ENCODE measurements at places on chromosomes 4 and X.

DNA sequence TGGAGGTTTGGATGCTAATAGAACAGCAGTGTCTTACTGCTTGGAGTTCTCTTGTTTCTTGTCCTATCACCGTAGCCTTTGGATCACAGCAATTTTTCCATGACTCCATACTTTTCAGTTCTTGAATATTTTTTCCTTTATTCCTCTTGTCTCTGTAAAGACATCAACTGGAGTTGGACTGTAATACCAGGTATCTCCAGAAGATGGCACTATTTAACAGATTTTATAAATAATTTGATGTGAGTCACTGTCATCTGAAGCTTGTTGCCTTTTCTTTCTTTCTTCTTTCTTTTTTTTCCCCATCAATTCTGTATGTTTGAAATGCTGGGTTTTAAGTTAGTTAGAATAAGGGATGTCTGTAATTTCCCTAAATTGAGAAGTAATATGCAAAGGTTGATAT, 24.1 kb downstream of the HPRT1 start:
- peak; percentile 2 for DNase-seq

- DNase-seq = no peak
Observed at GRCh38 chr4:10348241-10348640, 109.0 kb downstream of the ZNF518B start.

DNA sequence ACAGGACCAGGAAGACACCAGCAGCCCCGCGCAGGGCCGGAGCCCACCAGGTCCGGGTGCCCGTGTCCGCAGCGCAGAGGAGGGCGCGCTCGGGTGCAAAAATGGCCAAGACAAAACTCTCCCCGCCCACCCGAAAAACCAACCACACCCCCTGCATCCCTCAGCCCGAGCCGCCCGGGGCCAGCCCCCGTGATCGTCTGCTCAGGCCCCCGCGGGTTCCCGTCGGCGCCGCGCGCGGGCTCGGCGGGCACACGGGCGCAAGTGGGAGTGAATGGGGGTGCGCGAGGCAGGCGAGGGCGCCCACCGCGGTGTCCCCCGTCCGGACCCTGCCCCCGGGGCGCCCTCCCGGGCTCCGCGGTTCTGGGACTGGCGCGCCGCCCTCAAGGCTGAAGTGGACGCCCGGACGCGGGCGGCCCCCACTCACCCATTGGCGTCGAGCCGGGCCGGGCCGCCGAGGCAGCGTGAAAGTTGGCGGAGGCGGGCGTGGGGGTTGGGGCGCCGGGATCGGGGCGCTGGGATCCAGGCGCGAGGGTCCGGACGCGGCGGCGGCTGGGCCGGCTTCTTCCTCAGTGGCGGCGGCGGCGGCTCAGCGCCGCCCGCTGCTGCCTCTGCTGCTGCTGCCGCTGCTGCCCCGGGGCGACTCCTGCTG, 393 bp downstream of the SH3KBP1 start:
- no peak for DNase-seq

DNA sequence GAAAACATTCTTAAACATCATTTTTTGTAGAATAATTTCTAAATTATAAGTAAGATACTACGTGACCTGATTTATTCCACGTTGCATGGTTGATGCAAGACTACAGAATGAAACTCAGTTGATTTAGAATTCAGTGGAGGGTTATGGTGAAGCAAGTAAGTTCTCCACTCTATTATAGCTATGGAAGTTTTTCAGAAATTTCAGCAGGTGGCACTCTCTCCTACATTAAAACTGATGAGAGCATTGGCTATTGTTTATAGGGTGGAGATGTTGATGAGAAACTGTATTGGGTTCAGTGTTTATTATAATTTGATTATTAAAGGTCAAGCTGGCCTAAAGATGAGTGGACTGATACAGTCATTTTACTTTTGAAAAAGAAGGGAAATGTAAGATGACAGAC, 88.0 kb downstream of the FNIP2 start:
- peak; percentile 56 for DNase-seq

GRCh38 chrX:123959281-123960063, 2.0 kb upstream of the STAG2 start:
- DNase-seq = peak; percentile 31

GRCh38 chr4:4762909-4763821, 96.3 kb upstream of the MSX1 start:
- DNase-seq = no peak

DNA sequence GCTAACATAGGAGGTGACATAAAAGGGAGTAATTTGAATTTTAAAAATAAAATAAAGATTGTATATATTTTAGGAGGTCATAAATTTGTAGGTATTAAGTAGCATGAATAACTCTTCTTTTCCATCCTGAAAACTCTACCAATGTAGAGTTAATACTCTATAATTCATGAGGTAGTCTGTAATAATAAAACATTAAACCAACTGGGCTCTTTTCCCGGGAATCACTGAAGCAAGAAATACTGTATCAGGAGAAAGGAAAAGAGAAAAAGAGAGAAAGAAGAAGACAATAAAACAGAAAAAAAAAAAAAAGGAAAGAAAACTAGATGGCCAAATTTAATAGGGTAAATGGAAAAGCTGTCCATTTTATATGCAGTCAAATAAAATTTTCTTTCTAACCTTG, 984.4 kb downstream of the CCSER1 start:
- no peak for DNase-seq

DNA sequence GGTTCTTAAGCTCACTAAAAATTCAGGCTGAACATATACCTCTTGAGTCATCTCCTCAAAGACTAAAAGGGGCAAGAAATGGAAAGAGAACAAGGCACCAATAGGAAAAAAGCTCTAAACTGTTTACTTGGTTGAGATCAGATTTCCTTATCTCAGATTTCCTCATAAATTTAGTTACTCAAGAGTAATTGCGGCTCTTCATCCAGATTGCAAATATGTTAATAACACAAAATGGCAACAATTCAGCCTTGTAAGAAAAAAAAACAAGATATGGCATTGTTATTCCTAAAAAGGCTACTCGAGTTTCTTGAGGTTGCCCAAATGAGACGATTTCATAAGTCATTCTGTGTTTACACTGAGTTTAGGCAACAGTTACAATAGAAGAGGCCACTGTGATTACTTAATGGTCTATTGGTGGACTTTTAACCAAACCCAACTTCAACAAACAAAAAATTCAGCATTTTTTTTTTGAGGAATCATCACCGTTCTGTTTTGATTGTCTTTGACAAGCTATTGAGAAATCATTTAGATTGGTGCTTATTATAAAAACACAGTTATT, 97.9 kb upstream of the PDHA1 start:
- DNase-seq = no peak

DNA sequence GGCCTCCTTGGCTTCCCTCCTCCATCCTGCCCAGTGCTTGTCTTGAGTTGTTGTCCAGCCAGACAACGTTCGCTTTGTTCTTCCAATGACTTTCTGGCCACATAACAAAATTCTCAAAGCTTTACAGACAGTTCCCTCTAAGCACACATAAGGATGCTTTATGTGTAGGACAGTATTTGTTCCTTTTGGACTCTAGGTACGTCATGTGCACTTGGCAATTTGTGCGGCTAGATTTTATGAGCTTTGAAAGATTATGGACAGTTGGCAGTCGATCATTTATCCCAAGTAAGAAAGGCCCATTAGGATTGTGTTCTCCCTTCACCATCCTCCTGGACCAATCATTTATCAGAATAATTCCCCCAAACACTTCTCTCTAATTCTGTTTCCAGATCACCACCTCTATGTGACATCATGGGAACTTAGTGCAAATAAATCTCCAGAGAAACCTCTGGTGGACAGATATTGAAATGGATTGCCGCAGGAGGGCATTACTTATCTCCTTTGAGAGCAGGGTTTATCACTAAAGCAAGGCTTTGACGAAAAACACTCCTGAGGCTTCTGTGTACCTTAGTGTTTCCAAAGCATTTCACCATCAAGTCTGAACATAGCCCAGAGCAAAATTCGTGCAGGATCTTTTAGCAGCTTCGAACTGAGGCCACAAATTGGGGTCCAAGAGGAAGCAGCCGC, 77.4 kb upstream of the BMPR1B start:
- no peak for DNase-seq

- no peak for DNase-seq
Observed at GRCh38 chr4:110020139-110020538, 107.5 kb downstream of the EGF start.

DNA sequence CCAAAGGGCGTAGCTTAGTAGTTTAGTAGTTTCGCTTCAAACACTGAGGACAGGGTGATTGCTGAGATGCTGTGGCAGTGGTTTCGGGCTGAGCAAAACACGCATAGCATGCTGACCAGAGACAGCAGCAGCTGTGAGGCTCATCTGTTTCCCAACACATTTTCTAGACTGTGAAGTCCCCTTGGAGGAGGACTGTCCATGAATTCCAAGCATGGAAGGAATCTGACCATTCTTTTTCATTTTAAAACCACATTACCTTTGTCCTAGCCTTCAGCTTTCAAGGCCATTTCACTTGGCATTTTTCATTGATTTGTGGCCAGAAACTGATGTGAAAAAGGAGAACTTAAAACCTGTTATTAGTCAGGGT, 240.9 kb downstream of the PALLD start:
- DNase-seq = no peak

All from Ammon's horn (tissue), 1 donor.